ENCODE measurements at places on chromosomes 4 and X.

DNA sequence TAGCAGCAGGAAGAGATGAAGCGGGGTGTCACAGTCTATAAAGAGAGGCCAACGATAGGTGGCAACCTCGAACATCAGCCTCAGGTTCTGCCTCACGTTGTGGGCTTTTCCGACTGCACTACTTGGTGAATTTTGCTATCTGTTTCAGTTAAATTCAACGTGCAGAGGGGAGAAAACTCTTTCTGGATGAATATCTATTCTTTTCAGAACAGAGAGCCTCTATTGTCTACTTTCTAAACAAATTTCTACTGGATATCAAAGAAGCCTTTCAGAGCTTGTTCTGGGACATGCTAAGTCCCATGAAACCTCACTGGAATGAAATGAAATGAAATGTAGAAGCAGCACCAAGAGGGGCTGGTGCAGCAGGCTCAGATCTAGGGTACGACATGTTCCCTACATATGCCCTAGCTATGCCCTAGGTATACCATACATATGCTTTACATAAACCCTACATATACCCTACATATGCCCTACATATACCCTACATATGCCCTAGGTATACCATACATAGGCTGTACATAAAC lies 116.5 kb upstream of the TRIM2 start:
- peak; percentile 45 for DNase-seq

DNA sequence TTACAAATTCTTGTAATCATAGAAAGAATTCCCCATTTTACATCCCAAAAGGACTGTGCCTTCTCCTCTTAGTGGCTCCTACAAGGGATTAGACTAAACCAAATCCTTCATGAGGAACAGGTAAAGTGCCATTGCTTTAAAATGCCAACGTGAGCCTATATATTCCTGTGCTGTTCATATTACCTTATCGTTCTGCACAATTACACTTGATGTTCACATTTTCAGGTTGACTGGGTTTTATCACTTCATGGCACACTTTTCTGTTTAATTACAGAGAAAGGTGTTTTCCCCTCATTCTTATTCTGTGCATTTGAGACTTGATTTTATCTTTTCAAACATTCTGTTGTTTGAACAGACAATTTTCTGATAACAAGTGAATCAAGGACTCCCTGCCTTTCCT lies 645.6 kb upstream of the FTHL17 start:
- DNase-seq: no peak

DNA sequence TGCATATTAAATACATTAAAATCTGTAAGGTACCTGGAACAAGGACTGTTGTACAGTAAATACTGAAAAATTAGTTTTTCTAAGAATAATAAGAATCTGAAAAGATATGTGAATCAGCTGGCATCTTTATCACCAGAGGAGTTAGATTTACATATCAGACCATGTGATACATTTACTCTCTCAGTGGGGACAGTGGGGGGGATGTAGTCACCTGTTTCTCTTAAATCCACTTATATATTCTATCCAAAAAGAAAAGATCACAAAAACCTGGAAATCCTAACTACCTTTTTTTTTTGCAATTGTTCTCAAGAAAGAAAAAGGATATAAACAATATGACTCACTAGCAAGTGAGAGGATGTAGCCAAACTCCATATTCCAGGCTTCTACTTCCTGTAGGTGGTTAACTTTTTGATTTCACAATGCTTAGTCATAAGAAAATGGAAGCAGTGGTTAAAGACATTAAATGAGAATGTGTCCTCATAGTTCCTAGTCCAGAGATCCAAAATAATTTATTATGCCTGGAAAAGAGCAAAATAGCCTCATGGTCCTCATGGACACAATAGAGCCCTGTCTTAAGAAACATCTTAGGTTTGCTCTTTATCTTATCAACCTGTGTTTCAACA lies 22.5 kb upstream of the MYOZ2 start:
- no peak for DNase-seq

- no peak for DNase-seq
Observed at GRCh38 chr4:153831245-153831644, 42.4 kb upstream of the SFRP2 start.

DNA sequence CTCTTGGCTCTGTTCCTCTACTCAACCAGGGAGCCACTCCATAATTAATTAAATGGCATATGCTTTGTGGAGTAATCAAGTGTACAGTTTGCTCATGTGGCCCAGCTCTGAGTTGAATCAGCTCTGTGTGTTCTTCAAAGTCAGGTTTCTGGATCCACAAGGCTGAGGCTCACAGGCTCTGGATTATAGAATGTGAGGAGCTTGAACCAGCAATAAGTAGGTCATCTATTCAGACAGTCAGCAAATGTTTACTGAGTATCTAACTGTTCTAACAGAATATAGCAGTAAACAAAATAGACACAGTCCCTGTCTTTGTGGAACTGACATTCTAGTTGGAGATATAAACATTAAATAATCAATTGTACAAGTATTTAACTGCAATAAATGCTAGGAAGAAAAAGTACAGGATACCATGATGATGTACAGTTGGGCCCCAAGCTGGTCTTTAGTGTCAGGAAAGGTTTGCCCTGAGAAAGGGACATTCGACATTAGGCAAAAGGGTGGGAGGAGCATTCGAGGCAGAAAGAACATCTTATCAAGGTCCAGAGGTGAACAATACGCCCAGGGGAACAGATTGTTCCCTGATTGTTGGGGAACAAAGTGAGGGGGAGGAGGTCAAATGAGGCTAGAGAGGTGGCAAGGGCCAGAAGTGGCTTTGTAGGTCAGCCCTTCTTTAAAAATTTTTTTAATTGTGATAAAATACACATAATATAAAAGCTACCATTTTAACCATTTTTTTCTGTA lies 20.5 kb upstream of the TSR2 start:
- no peak for DNase-seq

- DNase-seq: no peak
Observed at GRCh38 chr4:2929469-2929868, 33.7 kb downstream of the NOP14 start.

DNA sequence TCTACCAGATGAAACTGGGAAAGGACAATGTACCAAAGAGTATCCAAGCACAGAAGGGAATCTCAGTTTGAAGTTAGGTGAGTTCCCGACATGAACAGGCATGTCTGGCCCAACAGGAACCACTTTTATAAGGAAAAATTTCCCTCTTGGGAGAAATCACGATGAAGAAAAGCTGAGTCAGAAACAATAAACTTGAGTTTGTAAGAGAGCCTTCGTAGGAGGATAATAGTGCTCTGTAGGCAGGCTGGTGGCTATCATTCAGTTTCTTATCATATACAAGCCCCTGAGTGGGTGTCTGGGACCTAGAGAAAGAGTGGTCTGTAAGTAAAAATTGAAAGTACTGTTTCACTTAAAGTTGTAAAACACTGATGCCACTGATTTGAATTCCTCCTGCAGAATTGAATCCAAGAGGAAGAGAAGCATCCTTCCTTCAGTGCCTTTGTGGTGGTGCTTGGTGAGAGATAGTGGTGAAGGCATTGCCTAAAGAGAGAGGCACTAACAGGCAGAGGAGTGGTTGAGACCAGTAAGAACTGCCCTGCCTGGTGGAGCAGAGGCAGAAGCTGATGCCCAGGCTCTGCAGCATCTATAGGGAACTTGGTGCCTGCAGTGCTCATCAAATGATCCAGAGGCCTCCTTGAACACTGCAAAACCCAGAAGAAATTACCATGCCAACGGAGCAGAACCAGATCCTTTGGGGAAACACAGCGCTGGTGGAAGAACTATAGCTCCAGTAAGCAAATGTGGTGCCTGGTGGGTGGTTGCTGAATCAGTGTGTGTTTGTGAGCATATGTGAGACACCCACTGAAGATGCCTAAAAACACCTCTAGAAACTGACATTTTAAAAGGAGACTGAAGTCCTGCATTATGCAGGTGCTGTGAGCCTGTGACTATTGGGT lies 31.7 kb upstream of the METAP1 start:
- DNase-seq: peak; percentile 46

DNA sequence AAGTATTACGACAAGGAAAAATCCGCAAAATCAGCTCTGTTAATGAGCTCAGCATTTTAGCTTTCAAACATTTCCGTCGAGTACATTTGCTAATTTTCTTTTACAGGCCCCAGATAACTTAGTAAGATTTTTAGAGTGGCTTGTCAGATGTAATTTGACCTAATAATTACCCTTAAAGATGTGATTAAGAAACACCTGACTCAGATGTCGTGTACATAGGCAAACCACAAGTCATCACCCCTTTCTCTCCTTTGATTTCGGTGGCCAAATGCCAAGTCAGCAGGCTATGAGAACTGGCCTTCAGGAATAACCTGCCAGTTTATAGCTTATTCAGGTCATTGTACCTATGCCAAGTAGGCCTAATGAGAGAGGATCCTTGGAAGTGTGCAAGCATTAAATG lies 369.6 kb downstream of the PCDH7 start:
- DNase-seq: no peak

- no peak for DNase-seq
Observed at GRCh38 chr4:185708348-185708747, 103.6 kb downstream of the SORBS2 start.
